Cortex of kidney (tissue), 1 donor: ENCODE measurements at places on chromosomes 7 and 10.

DNA sequence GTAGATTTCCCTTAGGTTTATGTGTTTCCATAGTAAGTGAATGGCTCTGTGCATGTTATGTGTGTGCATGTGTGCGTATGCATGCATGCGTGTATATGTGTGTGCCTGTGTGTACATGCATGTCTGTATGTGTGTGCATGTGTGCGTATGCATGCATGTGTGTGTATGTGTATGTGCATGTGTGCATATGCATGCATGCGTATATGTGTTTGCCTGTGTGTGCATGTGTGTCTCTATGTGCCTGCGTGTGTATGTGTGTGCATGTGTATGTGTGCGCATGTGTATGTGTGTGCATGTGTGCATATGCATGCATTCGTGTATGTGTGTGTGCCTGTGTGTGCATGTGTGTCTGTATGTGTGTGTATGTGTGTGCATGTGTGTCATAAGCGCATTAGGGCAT, 98.8 kb upstream of the AGBL3 start:
- no peak for DNase-seq

DNA sequence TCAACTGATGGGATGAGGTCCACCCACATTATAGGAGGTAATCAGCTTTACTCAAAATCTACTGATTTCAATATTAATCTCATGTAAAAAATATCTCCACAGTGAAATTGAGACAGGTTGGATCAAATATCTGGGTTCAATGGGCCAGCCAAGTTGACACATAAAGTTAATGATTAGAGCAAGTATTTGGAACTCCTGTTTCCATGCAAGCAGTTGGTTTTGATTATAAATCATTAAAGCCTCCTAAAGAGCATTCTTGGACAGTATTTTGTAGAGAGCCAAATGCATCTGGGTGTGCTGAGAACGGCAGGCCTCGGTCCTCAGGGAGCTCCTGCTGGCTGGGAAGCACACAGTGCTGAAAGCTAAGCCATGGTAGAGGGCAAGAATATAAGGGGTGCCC, 126.9 kb upstream of the BTBD16 start:
- no peak for DNase-seq

DNA sequence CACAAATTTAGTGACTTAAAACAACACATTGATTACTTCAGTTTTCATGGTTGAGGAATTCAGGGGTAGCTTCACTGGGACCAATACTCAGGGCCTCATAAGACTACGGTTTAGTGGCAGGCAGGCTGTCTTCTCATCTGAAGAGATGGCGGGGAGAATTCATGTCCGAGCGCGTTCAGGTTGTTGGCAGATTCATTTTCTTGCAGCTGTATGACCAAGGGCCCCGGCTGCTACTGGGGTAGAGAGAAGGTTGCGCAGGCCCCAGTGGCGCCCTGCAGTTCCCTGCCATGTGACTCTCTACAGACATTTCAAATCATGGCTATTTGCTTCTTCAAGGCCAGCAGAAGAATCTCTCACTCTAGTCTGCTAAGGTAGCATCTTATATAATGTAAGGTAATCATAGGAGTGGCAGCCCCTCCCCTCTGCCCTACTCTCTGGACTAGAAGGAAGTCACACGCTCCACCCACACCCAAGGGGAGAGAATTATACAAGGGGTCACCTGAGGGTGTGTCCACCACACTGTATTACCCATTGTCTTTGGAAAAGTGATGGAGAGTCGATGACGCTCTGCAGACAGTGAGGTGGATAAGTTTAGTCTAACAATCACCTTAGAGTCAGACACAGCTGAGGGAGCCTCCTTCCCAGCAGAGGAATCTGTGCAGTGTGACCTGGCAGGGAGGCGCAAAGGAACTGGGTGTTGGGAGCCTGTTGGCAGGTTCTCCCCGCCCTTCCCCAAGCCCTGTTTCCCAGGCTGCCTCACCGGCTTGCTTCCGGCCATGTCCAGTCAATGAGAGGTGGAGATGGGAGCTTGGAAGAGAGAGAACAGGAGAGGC, 35.7 kb upstream of the PLEKHA1 start:
- no peak for DNase-seq

DNA sequence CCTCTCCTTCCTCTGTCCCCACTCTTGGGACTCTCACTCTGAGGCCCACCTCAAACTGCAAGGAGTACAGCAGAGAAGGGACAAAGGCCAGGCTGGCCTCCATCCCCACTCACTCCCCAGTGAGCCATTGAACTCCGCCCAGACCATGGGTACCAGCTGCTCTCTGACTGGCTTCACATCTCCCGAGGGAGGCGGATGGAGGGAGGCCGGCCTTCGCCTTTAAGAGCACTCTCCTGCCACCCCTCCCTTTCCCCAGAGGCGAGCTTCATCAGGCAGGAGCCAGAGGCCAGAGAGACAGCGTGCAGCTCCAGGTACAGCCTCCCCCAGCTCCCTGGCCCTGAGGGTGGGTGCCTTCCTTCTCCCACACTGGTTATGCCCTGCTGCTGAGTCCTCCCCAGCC, 1.8 kb upstream of the LDB3 start:
- DNase-seq = no peak
